ENCODE measurements at places on chromosomes 3 and 15.

DNA sequence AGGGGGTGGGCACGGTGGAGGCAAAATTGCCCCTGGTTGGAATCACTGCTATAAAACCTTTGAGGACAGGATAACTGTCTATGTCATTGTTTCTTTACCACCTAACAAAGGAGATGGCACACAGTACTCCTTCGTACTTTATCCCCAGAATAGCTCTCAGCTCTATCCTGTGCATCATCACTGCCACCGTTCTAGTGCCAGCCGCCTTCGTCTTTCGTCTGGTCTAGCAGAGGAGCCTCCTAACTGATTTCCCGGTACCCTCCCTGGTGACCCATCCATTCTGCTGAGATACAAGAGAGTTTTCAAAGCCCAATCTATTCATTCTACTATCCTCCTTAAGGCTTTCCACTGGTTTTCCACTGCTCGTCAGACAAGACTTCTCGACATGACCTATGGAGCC is 67.9 kb upstream of the PRICKLE2 start:
- DNase-seq = no peak

DNA sequence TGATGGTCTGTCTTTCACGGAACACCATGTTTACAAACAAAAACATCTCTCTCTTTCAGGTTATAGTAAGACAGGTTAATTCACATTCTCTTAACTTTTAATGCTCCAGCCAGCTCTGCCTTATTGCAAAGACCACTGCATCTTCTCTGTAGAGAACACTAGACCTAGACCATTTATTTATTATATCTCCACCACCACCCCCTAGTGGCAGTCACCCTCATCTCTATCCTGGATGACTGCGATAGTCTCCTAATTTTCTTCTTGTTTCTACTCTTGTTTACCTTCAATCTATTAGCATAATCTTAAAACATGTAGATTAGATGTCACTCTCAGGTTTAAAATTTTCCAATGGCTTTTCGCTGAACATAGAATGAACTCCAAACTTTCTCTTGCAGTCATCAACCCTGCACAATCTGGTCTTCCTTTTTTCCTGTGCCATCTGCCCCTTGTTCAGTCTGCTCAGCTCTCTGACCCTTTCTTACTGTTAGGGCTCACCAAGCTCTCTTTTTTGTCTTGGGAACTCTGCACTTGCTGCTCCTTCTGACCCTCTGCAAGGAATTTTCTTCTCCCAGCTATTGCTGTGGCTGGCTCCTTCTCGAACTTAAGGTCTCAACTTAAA is 155.6 kb downstream of the SQOR start:
- peak; percentile 43 for DNase-seq

- DNase-seq = peak; percentile 32
Measured at GRCh38 chr15:38398134-38398533, 55.8 kb upstream of the FAM98B start.

DNA sequence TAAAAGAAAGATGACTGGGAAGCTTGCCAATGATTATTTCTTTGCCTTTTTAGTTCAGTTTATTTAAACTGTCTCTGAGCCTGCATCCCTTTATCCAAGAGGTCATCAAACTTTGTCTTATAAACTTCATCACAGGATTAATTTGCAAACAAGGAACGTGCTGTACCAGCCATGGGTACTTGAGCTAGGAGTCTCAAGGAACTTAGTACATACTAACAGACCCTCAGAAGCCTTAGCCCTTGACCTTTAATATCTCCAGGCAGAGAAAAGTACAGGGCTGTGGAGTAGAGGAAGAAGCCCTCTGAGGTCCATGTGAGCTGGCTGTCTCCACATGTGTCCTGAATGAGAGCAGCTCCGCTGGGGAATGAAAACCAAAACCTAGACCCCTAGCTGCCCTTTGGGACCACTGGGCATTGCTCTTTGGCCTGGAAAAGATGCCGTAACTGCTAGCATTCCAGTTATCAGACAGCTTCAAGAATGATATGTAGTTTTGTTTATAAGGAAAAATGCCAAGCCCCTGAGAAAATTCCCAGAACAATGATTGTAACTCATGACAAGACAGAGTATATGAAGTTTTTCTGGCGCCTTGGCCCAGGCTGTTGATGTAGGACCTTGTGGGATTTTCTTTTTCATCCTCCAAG is 92.1 kb downstream of the ASB7 start:
- no peak for DNase-seq

- no peak for DNase-seq
Measured at GRCh38 chr3:111369958-111370357, 172.0 kb upstream of the CD96 start.

GRCh38 chr3:153295901-153296300 is 133.9 kb downstream of the RAP2B start:
- no peak for DNase-seq

DNA sequence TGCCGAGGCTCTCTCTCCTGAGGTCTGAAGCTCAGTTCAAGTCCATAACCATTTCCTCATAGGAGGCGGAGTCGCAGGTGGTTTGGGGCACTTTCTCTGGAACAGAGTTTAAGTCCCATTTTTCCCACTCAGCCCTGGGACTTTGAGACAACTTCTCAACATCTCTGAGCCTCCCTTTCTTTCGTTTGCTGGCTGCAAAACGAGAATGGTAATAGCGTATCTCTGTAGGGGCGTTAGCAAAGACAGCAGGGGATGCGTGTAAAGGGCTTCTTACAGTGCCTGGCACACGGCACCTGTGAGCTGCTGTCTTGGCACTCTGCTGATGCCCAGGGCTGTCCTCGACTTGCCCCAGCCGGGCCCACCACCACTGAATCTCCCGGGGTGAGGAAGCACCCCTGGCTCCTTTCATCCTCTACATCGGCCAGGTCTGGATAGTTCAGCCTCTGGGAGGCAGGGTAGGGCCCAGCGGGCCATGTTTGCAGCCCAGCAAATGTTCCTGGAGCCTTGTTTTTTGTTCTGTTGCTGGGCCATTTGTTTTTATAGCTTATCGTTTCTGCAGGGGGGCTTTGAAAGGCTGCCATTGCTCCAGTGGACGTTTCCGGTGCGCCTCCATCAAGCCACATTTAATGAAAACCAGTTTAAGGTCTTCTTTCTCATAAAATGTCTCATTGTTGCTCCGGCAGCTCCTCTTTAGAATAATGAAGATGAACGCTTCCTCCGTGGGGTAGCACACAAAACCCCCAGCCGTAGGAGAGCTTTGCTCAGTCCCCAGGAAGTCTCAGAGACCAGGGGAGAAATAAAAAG is 60.0 kb upstream of the WNT5A start:
- no peak for DNase-seq

- no peak for DNase-seq
Measured at GRCh38 chr3:58690490-58690889, 23.9 kb upstream of the FAM3D start.

- DNase-seq = no peak
Measured at GRCh38 chr3:126060613-126061145, 23.2 kb downstream of the SLC41A3 start.

DNA sequence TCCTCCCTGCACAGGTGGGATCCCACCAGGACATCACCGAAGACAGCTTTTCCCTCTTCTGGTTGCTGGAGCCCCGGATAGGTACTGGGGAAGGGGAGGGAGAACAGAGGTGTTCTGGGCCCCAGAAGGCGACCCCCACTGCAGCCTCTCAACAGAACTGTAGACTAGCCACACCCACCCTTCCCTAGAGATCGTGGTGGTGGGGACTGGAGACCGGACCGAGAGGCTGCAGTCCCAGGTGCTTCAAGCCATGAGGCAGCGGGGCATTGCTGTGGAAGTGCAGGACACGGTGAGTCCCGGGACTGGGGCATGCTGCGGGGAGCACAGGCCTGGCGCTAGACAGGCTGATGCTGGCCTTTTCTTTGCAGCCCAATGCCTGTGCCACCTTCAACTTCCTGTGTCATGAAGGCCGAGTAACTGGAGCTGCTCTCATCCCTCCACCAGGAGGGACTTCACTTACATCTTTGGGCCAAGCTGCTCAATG is 809 bp downstream of the NDUFAF3 start:
- peak; percentile 68 for DNase-seq

DNA sequence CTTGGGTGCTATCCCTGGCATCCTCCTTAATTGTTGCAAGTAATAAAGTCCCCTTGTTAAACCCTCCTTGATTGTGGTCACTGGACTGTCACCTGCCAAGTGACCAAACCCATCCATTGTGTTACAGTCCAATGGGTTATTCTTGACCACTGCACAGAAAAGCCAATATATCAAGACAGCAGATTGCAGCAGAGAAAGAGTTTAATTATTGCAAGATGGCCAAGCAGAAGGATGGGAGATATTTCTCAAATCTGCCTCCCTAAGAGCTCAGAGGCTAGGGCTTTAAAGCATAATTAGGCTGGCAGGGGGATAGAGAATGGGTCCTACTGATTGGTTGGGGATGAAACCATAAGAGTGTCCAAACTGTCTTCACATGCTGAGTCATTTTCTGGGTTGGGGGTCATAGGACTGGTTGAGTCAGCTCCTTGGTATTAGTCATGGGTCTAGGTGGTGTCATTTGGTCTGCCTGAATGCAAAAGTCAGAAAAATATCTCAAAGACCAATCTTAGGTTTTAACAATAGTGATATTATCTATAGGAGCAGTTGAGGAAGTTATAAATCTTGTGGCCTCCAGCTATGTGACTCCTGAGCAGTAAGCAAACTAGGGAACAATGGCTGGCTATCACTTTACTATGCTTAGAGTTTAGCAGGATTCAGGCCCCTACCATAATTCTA is 19.1 kb upstream of the XYLB start:
- DNase-seq = peak; percentile 25

DNA sequence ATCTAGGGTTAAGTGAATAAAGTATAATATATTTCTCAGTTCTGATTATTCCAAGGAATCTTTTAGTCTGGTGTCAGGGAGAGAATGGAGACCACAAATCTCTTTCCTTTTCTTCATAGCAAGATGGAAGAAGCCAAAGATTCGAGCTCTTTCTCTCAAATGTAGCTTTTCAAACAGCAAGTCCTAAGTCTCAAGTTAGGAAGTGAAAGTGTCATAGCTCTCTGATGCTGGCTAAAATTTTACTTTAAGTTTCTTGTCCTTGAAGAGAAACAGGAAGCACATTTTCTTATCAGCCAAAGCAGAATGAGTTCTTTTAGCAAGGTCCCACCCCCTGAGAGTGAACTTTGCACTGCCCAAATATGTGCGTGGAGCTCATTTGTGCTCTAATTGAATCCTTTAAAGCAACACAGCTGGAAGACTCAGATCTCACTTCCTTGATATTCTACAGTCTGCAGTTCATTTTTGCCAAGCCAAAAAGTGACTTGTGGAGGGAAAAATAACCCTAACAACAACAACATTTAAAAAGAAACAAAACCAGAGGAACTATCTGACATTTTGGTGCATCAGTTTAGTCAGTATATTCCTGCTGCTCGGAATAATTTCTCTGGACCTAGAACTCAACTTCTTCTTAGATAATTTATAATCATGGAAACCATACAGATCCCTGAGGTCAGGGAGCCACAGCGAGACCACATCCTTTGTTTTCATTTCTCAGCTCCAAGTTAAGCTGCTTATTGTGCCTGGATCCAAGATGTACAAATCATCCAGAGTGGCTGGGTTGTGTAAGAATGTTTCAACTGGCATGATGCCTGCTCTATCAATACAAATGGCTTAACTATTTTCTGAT is 238.7 kb upstream of the P2RY1 start:
- DNase-seq = peak; percentile 65

- DNase-seq = no peak
Measured at GRCh38 chr3:20666091-20666490, 480.1 kb upstream of the SGO1 start.

- peak; percentile 27 for DNase-seq
Measured at GRCh38 chr3:143135150-143135549, 15.6 kb downstream of the CHST2 start.

- peak; percentile 61 for DNase-seq
Measured at GRCh38 chr15:88166082-88166993, 90.2 kb downstream of the NTRK3 start.

GRCh38 chr15:60079210-60079609 is 75.1 kb downstream of the FOXB1 start:
- DNase-seq = peak; percentile 48

DNA sequence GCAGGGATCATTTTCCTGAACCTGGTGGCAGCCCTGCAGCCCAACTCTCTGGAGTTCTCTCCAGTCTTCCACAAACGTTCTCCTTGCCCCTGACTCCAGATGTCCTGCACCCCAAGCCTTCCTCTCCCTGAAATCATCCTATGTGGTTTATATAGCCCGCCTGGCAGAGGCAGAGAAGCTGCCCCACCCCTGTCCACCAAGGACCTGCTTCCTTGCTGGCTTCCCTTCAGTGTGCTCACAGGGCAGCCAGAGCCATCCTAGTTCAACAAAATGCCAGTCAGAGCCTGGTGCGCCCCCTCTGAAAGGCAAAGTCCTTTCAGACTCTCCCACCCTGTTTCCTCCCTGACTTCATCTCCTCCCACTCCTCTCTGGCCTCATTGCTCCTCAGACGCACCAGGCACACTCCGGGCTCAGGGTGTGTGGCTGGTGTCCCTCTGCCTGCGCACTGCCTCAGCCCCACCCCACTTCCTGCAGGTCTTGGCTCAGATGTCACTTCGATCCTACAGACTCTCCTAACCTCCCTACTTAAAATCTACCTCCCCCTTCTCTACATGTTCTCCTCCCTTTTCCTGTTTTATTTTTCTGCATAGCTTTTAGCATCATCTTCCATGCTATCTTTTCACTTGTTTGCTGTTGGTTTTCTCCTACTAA is 5.9 kb downstream of the KBTBD13 start:
- DNase-seq = peak; percentile 65

- DNase-seq = no peak
Measured at GRCh38 chr3:176919836-176920765, 277.2 kb downstream of the TBL1XR1 start.

DNA sequence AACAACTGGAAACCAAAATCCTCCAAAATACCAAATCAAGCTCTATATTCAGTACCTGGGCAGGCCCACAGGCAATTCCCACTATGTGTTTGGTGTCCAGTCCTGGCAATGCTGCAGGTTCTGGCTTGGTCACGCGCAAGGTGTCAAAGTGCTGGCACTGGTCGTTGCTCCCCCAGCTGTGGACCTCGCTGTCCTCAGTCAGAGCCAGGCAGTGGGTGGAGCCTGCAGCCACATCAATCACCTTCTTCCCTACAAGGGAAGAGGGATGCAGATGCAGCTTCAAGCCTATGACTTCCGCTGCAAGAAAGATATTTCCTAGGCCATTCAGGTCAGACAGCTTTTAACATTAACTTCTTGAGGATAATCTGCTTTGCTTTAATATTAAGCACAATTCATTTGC is 61.3 kb downstream of the HERC2 start:
- peak; percentile 26 for DNase-seq

DNA sequence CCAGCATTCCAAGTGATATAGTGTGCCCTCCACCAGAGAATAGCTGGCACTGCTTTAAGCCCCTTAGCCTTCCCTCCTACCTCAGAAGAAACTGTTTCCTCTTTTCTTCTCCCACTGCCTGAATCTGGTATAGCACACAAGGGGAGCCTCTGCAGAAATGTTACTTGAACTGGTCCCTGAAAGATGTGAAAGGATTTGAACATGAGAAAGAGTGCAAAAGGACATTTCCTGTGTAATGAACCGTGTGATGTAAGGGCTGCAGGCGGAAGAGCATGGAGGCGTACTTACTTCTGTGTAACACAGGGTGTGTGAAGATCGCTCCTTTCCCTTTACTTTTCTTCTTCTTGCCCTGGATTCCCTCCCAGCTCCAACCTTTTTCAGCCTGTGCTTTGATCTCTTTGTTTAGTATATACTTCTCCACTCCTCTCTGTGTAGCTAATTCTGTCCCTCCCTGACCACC is 8.4 kb downstream of the TMOD3 start:
- no peak for DNase-seq

Measured in mesendoderm (in vitro differentiated cells).